HT-29 (cell line): ENCODE measurements at places on chromosomes 12 and 14.

DNA sequence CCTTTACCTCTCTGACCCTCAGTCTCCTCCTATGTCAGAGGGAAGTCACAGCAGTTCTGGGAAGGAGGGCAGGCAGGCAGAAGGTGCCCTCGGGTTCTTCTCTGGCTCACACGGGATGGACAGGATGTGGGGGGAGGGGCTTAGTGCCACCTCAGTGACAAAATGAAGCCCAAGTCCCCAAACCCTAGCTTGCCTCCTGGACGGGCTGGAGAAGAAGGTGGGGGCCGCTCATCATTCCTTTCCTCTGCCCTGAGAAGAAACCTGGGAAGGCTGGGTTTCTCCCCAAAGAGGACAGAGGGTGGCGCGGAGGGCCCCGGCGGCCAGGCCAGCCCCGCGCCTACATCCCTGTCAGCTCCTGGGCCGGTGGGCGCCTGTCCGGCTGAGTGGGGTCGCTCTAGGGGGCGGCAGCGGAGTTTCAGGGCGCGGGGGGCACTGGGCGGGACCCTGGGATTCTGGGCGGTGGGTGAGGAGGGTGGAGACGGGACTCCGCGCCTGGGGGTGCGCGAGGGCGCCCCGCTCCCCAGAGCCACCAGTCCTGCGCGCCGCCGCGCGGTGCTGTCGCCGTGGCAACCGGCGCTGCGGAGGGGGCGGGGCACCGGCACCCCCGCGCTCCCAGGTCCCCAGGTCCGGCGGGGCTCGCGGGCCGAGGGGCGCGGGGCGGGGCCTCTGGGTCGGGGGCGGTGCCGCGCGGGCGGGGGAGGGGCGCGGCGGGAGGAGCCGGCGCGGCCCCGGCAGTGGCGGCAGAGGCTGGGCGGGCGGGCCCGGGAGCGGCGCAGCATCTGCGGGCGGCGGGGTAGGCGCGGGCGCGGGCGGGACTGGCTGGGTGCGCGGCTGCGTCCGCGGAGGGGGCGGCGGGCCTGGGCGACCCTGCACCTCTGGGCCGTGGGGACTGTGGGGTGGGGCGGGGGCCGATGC, at the start of gene TMEM121:
Gene TMEM121, plus strand, starts transcription at position 723 of the 915 bp plus-strand sequence. CDS start 2,252 bp downstream, outside the sequence.
- DNase-seq = no peak

DNA sequence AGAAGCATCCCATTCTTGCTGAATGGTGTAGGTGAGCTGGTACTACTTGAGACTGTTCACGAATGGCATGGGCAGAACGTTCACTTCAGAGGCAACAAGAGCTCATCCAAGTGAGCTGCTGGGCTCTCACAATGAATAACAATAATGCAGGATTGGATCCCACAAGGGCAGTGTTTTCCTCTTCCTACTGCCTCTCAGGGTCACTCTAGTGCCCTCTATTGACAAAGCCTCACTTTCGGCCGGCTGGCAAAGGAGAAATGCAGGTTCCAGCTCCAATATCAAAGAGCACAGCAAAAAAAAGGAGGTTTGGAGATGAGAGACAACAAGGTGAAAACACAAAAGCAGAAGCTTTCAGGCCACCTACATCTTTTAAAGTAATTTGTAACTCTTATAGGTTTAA, 74.6 kb upstream of the MYF6 start:
- peak; percentile 39 for DNase-seq

DNA sequence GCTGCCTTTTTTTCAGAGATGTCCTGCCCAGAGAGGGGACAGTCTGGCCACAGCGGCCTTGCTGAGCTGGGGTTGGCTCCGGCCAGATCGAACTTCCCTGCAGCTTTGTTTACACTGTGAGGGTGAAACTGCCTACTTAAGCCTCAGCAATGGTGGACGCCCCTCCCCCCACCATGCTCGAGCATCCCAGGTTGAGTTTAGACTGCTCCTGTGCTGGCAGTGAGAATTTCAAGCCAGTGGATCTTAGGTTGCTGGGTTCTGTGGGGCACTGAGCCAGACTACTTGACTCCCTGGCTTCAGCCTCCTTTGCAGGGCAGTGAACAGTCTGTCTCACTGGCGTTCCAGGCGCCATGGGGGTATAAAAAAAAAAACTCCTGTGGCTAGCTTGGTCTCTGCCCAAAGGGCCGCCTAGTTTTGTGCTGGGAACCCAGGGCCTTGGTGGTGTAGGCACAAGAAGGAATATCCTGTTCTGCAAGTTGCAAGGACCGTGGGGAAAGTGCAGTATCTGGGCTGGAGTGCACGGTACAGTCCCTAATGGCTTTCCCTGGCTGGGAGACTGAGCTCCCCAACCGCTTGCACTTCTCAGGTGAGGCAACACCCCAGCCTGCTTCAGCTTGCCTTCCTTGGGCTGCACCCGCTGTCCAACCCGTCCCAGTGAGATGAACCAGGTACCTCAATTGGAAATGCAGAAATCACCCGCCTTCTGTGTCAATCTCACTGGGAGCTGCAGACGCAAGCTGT, 79.1 kb downstream of the LRIG3 start:
- DNase-seq = no peak

DNA sequence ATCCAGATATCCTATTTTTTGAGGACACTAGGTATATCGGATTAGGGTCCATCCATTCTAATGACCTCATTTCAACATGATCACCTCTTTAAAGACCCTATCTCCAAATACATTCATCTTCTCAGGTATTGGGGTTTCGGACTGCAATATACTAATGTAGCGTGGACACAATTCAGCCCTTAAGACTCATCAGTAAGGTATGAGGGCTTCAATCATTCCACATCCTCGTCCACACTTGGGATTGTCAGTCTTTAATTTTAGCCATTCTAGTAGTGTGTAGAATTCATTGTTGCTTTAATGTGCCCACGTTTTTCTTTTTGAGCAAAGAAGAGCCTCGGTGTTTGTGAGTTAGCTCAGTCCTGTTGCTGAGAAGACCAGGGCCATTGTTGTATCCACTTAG, 177.0 kb upstream of the TBX3 start:
- no peak for DNase-seq

GRCh38 chr14:92718664-92719063, 29.8 kb downstream of the LGMN start:
- DNase-seq = no peak

DNA sequence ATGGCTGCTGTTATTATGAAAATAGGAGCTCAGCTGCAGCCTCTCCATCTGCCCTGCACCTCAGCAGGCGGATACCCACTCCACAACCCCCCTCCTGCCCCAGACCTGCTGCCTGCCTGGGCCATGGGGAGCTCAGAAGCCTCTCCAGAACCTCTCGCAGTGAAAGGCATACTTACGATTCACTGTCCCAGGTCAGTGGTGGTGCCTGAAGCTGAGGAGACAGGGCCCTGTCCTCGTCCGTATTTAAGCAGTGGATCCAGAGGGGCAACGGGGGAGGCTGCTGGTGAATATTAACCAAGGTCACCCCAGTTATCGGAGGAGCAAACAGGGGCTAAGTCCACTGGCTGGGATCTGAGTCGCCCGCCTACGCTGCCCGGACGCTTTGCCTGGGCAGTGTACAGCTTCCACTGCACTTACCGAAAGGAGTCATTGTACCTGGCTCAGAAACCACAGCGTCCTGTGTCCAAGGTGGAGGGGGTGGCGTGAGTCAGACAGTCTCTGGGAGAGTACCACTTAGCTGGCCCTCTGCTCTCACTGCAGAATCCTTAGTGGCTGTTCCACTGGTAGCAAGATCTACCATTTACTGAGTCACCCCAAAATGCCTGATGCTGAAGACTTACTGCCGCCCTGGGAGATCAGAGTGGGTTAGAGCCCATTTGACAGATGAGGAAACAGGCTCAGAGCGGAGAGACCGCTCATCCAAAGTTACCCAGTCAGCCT, at the start of gene SERPINA1:
Gene SERPINA1, minus strand, starts transcription at position 219 of the 720 bp plus-strand sequence. CDS start 5,365 bp downstream, outside the sequence.
- DNase-seq = peak; percentile 72

DNA sequence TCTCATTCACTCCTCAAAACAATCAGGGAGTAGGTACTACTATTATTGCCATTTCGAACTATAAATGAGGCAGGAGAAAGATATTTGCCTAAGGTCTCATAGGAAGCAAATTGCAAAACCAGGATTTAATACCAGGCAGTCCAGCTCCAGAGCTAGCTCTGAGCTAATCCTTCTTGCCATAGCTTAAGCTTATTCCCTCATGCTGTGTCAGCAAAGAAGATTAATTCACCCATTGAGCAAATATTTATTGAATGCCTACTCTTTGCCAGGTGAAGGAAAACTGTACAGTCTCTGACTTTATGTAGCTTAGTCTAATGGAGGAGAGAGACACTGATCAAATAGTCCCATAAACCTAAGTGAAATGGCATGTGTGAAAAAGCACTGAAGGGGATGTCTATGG, 19.5 kb downstream of the KCNA5 start:
- DNase-seq = no peak

- DNase-seq = no peak
Observed at GRCh38 chr14:92449404-92450181, 64.0 kb upstream of the RIN3 start.

DNA sequence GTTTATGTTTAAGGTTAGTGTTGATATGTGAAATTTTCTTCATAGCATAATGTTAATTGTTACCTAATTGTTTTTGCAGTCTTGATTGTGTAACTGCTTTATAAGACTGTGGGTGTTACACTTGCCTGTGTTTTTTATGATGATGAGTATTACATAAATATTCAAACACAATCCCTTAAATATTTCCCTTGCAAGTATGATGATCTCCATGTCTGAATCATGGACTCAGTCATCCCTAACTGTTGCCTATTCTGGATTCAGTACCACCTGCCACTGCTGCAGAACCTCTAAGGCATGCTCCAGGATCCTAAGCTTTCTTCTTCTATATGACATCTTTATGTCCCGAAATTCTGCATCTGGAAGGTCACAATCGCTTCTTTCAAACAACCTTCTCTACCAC, 246.3 kb upstream of the CLEC14A start:
- no peak for DNase-seq

GRCh38 chr14:106838991-106839769, 1312.8 kb downstream of the TMEM121 start:
- DNase-seq = no peak

DNA sequence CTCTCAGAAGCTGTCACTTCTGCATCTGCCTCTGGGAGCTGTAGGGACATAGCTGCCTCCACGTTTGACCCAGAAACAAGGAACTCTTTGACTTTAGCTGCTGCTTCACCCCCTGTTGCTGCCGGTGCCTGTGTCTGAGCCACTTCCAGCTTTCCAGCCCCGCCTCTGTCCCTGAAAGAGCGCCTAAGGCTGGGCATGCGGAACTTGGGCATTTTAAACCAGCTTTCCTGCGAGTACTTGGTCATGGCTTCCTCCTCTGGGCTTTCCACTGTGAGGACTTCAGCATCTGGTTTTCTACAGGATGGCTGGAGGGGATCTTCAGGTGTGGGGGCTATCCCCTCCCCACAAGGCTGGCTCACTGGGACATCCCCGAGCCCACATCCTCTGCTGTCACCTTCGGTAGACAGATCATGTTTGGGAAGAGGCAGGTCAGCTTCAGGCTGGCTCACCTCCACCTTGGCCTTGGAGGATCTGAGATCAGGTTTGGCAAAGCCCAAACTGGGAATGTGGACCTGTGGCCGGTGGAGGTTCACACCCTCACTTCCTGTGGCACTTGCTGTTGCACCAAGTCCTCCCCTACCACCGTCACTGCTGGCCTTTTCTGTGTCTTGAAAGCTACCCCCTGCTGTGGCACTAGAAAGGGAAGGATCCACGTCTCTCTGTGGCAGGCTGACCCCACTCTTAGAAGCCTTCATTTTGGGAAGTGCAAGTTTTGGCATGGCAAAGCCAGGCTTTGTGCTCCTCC, 15.2 kb downstream of the PLD4 start:
- DNase-seq = no peak

DNA sequence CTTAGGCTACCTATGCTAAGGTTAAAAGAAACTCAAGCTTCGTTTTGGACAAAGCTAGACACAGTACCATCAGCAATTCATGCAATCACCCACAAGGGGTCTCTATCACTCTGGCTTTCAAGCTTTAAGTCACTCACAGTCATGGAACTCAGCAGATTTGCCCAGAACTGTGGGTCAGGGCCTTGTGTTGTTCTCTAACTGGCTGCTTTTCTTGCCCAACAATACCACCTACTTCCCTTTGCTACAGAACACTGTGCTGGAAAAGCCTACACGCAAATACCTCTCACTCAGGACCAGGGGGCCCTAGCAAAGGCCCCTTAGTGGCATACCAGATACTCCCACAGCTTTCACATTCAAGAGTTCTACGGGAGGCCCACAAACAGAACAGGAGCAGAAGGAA, 9.1 kb downstream of the NEMP1 start:
- DNase-seq = peak; percentile 87

GRCh38 chr14:65303899-65304222, 108.7 kb upstream of the FUT8 start:
- DNase-seq = no peak

GRCh38 chr14:25250516-25250915, 200.6 kb upstream of the STXBP6 start:
- no peak for DNase-seq

- no peak for DNase-seq
Observed at GRCh38 chr14:48616931-48617330, 941.5 kb upstream of the MDGA2 start.

DNA sequence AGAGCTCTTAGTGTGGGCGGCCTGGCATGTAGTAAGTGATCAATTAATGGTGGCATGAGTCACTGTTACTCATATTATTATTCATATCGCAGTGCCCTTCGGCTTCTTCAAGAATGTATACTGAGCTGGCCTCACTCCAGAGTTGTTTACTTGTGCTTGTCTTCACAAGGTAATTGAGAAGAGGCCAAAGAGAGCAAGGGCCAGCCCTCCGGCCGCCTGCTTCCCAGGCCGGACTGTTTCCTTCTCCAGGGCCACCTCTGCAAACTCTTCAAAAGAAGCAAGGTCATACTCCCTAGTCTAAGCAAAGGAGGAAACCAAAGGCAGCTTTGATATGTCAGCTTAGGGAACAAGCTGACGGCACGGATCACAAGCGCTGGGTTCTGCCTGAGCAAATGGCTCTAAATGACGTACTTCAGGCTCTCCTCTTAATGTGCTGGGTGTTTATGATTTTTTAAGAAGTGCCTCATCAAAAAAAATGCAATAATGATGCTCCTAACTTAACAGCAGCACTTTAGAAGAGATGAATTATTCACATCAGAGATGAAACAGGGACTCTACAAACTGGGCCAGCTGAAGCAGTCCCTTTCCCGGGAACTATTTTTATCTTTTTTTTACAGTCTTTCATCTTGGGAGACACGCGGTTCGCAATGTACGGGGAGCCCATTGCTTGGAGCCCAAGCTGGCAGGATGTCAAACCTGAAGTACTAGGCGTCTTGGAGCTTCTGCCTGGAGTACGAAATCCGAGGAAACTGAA, 65.6 kb upstream of the DLK1 start:
- no peak for DNase-seq

GRCh38 chr12:98697209-98697608, 52.1 kb downstream of the APAF1 start:
- no peak for DNase-seq

GRCh38 chr12:102603021-102603420, 122.7 kb upstream of the IGF1 start:
- DNase-seq = no peak
